ENCODE measurements at places on chromosomes 2 and 18.

DNA sequence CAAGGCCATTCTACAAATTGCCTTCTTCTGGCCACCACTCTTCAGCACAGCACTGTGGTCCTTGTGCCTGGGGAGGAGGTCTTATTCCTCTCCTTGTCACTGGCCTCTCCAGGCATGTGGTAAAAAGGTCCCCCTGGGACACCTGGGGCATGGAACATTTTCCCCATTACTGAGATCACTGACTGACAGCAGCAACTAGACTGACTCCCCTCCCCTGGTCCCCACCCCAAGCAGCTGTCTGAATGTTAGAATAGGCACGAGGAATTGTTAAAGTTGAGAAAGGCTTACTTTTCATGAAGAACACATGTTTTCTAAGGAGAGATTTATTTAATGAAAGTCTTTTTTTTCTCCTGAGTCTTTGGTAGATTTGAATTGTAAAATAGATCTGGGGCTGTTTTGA, 39.5 kb upstream of the RTN4 start:
- no peak for DNase-seq

- DNase-seq: peak; percentile 6
Observed at GRCh38 chr2:34012715-34013302, 413.7 kb upstream of the FAM98A start.

GRCh38 chr18:24585996-24586566, 125.6 kb downstream of the HRH4 start:
- DNase-seq: no peak

GRCh38 chr18:37432436-37433195, 133.0 kb downstream of the CELF4 start:
- no peak for DNase-seq

- no peak for DNase-seq
Observed at GRCh38 chr2:162184821-162185450, 32.9 kb upstream of the GCG start.

GRCh38 chr2:161138429-161138828, 21.8 kb upstream of the TANK start:
- DNase-seq: no peak

- DNase-seq: no peak
Observed at GRCh38 chr2:116669782-116670181, 1144.7 kb upstream of the DDX18 start.

DNA sequence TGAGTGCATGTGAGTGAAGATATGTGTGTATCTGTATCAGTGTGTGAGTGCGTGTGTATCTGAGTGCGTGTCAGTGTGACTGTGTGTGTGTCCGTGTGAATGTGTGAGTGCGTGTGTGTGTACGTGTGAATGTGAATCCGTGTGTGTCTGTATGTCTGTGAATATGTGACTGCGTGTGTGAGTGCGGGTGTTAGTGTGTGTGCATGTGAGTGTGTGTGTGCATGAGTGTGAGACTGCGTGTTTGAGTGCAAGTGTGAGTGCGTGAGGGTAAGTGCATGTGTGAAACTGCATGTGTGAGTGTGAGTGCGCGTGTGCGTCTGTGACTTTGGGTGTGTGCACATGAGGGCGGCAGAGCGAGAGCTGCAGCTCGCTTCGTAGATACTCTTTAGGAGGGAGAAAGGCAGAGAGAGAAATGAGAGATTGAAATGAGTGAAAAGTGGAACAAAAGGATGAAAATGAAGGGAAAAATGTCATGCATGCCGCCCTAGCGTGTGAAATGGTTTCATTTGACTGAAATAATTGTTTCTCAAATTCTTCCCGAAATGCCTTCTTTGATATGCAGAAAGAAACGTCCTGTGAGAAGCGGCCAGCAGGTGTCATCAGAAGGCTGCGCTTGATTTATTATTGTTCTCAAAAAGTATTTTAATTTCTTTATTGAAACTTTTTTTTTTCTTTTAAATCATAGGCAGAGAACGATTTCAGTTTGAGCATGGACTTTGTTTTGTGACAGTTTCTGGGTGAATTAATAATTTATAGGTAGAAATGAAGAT, 25.6 kb downstream of the ZNF407 start:
- DNase-seq: no peak

DNA sequence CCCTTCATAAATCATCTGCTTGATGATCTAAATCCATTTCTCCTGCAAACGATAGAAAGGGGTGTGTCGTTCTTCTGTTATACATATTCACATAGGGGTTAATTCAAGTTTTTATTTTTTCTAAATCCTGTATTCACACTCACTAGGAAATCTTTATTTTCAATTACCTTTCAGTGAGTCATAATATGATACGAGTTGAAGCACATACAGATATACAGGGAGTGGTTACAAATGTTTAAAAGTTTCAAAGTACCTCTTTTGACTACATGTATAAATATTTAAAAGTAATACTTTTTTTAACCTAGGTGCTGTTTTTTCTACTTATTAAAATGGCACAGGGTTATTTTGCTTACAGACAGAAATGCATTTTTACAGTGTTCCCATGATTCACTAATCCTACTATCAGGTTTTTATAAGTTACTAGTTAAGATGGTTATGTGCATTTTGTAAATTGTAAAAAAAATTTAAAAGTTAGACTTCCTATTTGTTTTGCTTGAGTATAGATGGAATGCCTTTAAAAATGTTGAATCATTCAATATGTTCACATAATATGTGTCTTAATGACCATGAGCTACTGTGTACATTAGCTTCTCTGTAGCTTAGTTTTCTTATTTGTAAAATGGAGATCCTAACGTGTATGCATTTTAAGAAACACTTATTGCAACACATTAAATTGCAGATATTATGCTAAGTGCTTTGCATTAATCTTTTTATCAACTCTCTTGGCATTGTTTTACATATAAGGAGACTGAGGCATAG, 1378.1 kb downstream of the DSC3 start:
- DNase-seq: no peak

DNA sequence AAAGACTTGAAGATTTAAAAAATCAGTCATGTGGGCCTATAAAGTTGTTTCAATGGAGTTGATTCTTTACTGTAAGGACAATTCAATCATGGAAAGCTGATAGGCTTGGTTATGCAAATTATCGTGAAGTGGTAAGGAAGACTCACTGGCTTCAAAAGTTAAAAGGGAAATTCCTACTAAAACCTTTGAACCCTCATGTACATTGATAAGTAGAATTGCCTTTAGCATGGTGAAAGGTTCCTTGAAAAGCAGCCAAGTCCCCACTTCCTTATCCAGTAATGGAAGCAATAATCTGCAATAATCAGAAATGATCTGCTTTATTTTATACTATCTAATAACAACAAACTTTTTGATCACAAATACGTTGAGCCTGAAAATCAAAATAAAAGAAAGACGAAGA, 14.4 kb upstream of the CCL20 start:
- no peak for DNase-seq

DNA sequence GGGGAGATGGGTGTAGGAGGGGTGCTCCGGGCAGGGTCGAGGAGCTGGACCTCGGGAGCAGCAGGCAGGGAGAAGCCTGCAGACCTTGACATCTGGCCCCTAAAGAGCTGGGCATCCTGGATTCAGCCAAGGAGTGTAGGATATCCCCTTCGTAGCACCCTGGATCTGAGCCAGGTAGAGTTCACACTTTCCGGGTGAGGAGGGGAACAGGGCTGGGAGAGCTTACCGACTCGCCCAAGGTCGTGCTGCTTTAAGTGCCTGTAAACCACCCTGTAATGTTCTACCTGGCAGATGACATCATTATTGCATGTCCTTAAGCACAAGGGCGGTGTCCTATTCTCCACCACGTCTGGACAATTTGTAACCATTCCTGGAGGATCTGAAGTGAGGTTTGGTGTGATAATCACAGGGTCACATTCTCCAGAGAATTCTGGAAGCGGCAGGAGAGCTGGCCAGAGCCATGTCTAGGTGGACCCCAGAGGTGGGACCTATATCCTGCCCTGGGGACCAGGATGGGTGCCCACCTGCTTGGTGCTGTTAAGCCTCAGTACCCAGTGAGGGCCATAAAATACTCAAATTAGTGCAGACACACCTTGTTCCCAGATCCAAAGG, 14.6 kb downstream of the ITM2C start:
- no peak for DNase-seq

DNA sequence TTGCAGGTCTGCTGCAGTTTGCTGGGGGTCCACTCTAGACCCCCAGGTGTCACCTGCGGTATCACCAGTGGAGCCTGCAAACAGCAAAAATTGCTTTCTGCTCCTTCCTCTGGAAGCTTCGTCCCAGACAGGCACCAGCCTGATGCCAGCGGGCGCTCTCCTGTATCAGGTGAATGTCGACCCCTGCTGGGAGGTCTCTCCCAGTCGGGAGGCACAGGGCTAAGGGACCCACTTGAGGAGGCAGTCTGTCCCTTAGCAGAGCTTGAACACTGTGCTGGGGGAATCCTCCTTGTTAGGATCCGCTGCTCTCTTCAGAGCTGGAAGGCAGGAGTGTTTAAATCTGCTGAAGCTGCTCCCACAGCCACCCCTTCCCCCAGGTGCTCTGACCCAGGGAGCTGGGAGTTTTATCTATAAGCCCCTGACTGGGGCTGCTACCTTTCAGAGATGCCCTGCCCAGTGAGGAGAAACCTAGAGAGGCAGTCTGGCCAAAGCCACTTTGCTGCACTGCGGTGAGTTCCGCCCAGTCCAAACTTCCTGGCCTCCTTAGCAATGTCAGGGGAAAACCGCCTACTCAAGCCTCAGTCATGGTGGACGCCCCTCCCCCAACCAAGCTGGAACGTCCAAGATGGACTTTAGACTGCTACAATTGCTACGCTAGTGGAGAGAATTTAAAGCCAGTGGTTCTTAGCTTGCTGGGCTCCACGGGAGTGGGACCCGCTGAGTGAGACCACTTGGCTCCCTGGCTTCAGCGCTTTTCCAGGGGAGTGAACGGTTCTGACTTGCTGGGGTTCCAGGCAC, 652.5 kb downstream of the KCNJ3 start:
- no peak for DNase-seq

DNA sequence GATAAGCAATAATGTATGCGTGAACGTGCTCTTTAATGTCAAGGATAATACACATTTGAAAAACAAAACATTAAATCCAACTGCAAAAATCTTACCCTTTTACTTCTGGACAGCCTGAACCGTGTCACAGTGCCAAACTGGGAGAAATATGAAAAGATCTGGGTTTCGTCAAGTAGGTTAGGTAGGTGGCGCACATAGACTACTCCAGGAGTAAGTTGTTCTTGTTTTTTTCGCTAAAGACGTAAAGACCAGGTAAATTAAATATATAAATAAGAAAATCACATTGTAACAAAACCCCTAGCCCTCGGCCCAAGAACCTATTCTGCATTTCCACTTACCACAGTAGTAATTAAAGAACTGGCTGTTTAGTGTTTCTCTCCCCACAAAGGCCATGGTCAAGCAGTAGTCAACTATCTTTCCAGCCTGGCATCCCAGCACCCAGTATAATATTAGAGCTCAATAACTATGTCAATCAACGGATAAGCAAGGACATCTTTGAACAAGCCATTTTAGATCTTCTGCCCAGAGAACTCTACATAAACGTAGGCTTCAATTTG, 1.1 kb downstream of the NIFK start:
- no peak for DNase-seq

DNA sequence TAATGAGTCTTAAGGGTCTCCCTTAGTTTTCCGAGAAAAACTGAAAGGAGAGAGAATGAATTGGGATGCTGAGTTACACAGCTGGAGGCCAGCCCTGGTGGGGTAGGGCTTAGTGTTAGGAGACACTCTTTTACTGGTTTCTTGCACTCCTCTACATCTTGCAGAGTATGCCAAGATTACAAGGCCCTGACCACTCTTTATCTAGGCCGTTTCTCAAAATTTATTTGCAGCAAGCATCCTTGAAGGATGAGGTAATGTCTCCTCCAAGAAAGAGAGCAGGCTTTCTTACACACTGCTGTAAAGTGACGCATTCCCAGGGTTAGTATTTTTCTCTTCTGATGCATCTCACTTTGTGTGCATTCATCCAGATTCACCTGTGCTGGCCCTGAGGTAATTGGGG, 166.2 kb downstream of the TDRD15 start:
- no peak for DNase-seq

DNA sequence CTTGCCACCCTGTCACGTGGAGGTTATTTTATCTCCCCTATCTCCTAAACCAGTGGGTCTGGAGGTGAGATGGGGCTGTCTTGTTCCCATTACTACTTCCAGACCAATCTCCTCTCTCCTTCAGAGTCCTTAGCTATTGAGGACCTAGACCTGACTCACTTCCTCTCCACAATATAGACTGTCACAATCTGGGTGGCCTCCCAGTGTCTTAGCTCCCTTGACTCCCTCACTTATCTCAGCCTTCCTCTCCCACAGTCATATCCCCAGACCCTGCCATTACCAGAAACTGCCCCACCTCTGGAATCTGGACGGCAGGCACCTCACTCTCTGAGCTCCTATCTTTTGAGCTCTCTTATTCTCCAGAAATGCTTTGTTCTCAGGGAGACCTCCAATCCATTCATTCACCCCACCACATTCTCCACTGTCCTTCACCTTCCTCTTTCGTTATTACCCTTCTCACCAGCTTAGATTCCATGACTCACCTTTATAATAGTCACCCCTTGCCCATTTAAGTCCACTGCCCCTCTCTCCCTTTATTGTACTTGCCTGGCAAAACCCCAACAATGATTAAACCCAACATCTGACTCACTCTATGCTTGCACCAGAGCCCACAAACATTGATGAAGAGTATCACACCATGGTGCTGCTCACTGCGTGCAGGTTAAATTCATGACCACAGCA, 23.3 kb upstream of the SIX3 start:
- DNase-seq: no peak

DNA sequence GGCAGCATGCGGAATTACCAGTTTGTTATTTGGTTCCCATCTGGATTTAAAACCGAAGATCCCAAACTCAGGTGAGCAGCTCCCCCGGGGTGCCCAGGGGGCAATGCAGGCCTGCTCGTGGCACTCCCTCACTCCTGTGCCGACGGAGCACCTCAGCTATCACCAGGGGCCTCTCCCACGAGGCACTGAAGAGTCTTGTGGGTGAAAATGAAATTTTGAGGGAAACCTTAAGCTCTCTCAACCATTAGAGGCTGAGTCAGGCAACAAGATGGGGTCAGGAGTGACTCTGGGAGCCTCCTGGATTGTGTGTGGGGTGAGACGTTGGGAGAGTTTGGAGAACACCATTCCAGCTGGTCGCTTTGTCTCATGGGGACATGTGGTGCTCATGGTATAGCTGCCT, 189.0 kb downstream of the PRKCE start:
- DNase-seq: no peak

DNA sequence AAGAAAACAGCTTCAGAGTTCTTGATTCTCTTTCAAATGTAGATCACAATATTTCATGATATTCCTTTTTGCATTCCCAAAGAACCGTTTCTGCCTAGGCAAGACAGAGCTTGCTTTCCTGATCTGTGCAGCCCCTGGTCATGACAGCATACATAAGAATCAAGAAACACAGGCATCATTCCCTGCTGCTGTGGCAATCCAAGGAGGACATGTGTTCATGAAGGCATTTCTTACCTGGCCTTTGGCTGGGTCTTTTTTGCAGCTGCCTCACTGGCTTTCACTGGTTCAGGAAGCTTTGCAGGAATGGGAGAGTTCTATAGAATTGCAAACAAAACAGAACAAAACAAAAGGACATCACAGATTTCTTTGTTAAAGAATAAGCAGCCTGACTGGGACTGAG, 87.6 kb upstream of the NFU1 start:
- no peak for DNase-seq

- no peak for DNase-seq
Observed at GRCh38 chr2:211204456-211204855, 648.1 kb downstream of the CPS1 start.
